ENCODE measurements at places on chromosomes 7 and 10.

DNA sequence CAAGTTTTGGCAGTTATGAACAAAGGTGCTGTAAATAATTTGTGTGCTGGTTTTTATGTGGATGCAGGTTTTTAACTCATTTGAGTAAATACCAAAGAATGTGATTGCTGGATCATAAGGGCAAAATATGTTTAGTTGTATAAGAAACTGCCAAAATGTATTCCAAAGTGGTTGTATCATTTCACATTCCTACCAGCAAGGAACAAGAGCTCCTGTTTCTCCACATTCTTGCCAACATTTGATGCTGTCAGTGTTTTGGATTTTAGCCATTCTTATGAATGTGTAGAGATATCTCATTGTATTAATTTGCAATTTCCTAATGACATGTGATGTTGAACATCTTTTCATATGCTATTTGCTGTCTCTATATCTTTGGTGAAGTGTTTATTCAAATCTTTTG, 207.3 kb upstream of the LRGUK start:
- DNase-seq = no peak

GRCh38 chr7:25308906-25309705, 80.8 kb upstream of the NPVF start:
- DNase-seq = no peak

- DNase-seq = no peak
These were observed 5.6 kb downstream of the TMEM120A start for GRCh38 chr7:75988568-75989499.

- peak; percentile 9 for DNase-seq
These were observed 283.6 kb downstream of the ADRA2A start for GRCh38 chr10:111360260-111360925.

GRCh38 chr10:86447432-86447831, 74.2 kb downstream of the WAPL start:
- DNase-seq = no peak
